ENCODE measurements at places on chromosomes 11 and 22.
A peak's percentile ranks its signal among the peaks of the same experiment; 100 is the strongest.

DNA sequence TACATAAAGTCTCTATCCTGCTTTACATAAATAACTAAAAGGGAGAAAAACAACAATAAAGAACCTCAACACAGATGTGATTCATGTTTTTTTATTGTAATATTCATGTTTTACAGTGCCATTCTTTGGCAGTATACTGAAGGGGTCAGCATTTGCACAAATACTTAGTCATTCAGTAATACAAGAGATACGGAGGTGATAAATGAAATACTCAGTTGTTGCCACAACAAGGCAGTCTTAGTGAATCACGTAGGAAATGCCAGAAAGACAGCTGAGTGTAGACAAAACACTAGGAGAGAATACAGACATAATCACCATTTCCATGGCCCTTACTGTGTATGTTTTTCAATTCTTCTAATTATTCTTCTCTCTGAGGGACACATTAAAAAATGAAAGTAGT lies 910.4 kb downstream of the METTL15 start:
- DNase-seq: no peak

- no peak for DNase-seq
Observed at GRCh38 chr11:103862094-103862801, 174.2 kb upstream of the DDI1 start.

- peak; percentile 40 for DNase-seq
Observed at GRCh38 chr22:24758164-24758799, 16.2 kb downstream of the PIWIL3 start.

GRCh38 chr11:115653076-115653475 lies 148.9 kb upstream of the CADM1 start:
- no peak for DNase-seq

DNA sequence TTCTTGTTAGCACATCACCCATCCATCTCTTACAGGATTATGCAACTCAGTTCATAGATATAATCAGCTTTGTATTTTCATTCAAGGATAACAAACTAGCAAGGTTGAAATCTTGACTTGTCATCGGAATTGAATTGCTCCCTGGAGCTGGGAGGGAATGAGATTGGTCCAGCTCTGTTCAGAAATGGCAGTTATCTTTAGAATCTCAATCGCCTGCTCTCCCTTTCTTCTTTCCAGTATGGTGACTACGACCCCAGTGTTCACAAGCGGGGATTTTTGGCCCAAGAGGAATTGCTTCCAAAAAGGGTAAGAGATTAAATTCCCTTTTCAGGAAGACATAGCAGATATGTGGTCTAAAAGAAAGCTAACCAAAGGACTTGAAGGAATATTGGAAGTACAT lies 51.0 kb downstream of the NF2 start:
- DNase-seq: no peak
